ENCODE measurements at places on chromosomes 7 and 10.

GRCh38 chr7:7354674-7355073 lies 172.3 kb downstream of the C1GALT1 start:
- no peak for DNase-seq

- DNase-seq = no peak
Measured at GRCh38 chr10:95225136-95225535, 31.1 kb downstream of the ACSM6 start.

DNA sequence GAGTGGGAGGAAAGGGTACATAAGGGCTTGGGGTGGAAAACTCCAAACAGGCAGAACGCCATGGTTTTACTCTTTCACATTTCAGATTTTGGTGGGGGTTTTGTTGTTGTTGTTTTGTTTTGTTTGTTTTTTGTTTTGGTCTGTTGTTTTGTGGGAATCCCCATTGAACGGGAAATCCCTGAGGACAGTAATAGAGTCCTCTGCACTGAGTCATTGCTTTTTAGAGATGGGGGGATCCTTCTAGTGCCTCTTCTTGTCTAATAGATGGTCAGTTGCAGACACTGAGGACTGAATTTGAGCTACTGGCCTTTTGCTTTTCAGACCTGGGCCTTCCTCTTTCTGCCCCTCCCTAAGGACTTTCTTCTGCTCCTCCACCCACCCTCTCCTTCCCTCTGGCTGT lies 20.0 kb downstream of the TRPV5 start:
- no peak for DNase-seq

- DNase-seq = no peak
Measured at GRCh38 chr10:60948851-60949250, 4.9 kb upstream of the RHOBTB1 start.

- no peak for DNase-seq
Measured at GRCh38 chr7:128116740-128117139, 85.5 kb upstream of the LRRC4 start.

DNA sequence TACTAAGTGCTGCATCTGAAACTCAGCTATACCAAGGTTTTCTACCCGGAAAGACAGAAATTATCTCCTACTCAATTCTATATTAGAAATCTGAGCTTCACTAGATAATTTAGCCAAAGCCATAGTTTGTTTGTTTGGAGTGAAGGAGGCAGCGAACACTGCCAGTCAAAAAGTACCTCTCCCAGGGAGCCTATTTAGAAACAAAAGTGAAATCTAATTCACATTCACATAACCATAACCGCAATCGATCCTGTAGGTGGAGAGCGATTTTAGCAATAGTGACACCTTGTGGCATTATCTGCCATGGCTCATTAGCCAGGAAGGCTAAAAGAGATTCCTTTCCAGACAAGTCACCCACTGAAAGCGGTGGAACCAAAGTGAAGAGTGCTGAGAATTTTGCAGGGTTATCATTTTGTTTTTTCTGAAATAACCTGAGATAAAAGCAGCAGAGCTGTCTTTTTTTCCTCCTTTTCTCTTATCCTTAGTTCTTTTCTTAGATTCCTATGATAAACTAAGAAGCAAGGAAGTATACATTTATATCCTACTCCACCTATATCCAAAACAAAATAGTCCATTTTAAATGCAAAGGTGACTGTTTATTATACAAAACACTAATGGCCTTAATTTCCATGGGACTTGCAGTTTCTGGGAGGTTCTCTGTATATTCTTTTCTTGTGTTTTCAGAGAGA lies 83.7 kb upstream of the BET1 start:
- DNase-seq = no peak

DNA sequence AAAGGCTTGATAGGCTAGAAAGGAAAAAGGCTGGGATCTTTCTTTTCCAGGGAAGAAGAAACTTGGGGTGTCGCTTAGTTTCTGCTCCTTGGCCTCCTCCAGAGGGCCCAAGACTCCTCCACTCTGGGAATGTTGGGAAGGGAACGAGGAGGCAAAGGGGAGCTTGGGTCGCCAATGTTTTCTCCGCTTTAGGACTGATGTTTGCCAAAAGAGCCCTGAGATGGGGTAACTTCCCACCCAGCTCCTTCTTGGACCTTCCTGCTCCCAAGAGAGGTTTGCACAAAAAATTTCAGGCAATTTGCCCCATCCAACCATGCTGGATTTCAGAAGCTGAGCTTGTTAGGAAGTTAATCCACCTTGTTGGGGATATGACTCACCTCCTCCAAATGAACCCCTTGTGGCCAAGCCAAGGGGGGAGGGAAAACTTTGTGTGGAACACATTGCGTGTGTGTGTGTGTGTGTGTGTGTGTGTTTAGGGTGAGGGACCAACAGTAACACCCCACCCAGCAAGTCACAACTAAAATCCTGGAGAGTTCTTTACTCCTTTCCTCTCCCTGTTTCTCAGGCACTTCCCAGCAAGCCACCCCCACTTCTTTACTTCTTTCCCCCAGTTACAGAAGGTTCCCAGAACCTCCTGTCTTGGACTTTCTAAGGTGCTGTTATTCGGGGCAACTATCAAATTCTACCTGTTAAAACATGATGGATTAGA lies 8.7 kb upstream of the HOXA2 start:
- DNase-seq = no peak

DNA sequence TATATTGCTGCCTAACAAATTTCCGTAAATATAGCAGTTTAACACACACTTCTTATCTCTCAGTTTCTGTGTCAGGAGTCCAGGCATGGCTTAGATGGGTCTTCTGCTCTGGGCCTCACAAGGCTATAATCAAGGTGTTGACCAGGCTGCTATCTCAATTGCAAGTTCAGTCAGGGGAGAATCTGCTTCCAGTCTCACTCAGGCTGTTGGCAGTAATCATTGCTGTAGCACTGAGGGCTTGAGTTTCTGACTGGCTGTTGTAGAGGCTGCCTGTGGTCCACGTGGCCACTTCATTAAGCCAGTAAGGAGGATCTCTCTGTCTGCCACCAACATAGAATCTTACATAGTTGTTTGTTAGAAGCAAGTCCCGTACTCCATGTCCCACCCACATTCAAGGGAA lies 138.4 kb downstream of the ST7 start:
- DNase-seq = no peak

Data from RWPE2 (cell line).